WTC11 (cell line): ENCODE measurements at places on chromosomes 12 and 14.

DNA sequence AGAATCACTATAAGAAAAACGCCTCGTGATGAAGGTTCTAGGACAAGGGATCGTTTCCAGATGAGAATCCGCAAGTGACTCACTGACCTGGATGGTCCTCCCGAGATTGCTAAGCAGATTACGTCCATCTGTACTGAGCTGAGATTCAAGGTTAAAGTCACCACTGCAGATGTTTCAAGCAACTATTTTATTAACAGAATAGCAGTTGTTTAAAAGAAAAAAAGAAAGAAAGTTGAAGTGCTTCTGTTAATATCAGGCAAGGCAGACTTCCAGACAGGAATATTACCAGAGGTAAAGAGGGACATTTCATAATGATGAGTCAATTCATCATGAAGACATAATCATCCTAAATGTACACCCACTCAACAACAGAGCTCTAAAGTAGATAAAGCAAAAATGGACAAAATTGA is 17.9 kb downstream of the PXN start:
- no peak for DNase-seq

- no peak for DNase-seq
Observed at GRCh38 chr14:100149851-100150611, 9.4 kb downstream of the DEGS2 start.

- DNase-seq, result no peak
Observed at GRCh38 chr12:118148287-118148686, 12.4 kb downstream of the PEBP1 start.

DNA sequence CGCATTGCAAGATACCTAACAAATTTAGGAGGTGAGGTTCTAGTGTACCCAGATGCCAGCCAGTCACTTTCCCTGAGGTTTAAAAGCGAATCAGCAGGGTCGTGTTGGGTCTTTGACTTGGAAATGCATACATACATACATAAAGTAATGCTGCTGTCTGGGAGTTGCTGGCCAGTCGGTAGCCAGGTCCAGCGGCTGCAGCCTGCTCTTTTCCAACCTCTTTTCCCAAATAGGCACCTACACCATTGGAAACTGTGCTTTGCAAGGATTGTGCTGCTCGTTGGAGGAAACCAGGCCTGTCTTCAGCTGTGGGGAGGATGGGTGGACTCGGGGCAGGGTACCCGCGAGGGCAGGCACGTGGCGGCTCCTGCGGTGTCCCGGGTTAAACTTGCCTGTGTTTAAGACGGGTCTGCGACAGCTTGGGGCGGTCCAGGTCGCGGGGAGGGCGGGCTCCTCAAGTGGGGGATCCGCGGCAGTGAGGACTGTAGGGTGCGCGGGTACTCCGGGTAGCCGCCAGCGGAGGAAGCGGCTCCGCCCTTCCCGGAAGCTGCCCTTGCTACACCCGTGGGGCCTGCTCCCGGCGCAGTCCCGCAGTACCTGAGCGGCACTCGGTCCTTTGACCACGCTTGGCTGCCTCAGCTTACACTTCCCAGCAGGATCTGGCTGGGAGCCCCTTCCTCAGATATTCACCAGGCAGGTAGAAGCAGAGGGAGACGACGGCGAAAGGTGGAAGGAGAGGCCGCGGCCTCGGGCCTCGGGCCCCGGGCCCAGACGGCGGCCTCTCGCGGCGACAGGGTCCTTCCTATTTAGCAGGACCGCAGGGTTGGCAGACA is 2.7 kb downstream of the TTC6 start:
- peak; percentile 32 for DNase-seq

DNA sequence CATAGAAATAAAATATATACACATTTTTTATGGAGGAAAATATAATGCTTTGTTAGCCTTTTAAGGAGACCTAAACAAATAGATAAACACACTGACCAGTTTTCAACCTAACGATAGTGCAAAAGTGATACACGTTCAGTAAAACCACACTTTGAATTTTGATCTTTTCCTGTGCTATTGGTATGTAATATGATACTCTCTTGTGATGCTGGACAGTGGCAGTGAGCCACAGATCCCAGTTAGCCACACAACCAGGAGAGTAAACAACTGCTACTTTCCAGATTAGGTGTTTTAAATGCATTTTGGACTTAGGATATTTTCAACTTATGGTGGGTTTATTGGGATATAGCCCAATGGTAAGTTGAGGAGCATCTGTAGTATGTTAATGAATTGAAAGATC is 243.1 kb downstream of the ERC1 start:
- DNase-seq, result no peak

- peak; percentile 66 for DNase-seq
Observed at GRCh38 chr14:102568115-102568614, 24.3 kb upstream of the RCOR1 start.

GRCh38 chr12:132426349-132427173 is 63.4 kb upstream of the FBRSL1 start:
- DNase-seq, result no peak

DNA sequence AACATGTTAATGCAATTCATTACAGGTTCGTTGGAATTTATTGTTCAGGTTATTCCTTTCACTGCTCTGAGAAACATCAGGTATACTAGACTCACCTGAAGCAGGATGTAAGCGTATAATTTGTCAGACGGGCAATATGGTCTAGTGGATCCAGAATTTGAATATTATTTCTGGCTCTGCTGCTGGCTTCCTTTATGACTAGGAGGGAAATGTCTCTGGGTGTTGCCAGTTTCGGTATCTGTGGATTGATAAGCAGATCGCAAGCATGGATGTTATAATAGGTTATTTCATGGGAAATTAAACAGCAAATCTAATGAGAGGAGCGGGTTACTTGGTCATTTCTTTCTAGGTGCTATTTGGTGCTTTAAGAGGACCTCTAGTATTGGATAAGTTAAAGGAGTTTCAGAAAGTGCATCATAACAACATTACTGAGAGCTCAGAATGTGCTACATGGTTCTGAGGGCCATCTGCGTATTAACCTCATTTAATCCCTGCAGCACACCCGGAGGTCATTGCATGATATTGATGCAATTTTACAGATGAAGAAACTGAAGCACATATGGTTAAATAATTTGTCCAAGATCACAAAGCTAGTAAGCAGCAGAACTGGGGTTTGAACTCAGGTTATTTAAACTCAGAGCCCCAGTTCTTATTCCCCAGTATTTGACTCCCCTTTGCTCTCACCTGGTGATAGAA is 47.3 kb upstream of the BCAT1 start:
- DNase-seq, result no peak

DNA sequence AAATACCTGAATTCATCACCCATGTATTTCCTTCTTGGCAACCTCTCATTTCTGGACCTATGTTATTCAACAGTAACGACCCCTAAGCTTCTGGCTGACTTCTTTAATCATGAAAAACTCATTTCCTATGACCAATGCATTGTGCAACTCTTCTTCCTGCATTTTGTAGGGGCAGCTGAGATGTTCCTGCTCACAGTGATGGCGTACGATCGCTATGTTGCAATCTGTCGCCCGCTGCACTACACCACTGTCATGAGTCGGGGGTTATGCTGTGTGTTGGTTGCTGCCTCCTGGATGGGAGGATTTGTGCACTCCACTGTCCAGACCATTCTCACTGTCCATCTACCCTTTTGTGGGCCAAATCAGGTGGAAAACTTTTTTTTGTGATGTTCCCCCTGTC is 356 bp downstream of the OR4Q2 start:
- DNase-seq, result no peak

- DNase-seq, result no peak
Observed at GRCh38 chr14:100015251-100015655, 50.0 kb upstream of the EVL start.

DNA sequence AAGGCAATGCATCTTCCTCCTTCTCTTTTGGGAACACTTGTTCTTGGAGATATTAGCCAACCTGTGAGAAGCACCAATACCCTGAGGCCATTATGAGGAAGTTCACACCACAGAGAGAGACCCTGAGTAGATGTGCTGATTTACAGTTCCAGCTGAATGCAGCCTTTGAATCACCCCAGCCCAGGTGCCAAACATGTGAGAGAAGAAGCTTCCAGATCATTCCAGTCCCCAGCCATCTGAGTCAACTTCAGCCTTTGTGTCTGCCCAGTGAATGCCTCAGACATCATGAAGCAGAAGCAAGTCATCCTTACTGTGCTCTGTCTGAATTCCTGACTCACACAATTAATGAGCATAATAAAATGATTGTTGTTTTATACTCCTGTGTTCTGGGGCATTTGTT is 25.1 kb downstream of the C12orf42 start:
- no peak for DNase-seq
